Naive B cell (primary cell): ENCODE measurements at places on chromosomes 12 and 14.

- H3K36me3 ChIP-seq = no peaks in the 10 kb centered on the region
- no peak overlapping the region for H3K27ac ChIP-seq
- no peaks in the 10 kb centered on the region for H3K4me1 ChIP-seq
- H3K4me3 ChIP-seq = no peak overlapping the region
- no peaks in the 10 kb centered on the region for H3K27me3 ChIP-seq
These were observed 186.0 kb downstream of the TMTC3 start for GRCh38 chr12:88328090-88328489.

DNA sequence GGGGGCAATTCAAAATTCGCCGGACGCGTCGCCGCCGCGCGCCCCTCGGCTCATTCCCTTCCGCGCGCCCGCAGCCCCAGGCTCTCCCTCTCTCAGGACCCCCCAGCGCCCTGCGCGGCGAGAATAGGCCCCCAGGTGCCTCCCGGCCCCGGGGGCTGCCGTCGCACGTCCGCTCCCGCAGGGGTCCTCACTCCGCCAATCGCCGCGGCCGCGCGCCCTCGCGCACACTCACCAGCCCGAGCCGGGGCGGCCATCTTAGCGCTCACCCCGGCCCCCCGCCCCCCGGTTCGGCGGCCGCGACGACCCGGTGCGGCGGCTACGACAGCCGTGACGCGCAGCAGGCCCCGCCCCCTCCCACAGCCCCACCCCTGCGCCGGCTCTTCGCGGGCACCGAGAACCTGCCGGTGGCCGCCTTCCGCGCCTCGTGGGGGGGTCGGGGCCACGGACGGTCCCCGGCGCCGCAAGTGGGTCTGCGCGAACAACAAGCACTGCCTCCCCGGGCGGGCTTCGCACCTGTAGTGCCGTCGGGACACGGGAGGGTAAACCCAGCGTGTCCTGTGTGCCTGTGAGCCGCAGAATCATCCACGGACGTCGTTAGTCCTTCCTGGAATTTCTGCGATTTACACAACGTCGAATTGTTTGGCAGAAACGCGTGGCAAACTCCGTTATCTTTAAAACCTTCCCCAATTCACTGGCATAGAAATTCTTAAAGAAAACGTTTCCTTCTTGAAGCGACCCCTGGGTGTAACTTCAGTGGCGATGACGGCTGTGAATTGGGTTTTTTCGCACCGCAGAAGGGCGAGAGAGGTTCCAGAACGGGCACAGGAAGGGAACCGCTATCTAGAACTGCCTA is 2.5 kb downstream of the USP44 start:
- peak overlapping the region; percentile 89 for H3K4me3 ChIP-seq
- peak; percentile 71 for DNase-seq
- H3K4me1 ChIP-seq = peaks cover 16% of the 10 kb centered on the region
- no peaks in the 10 kb centered on the region for H3K27me3 ChIP-seq

GRCh38 chr12:105681341-105681740 is 350.9 kb downstream of the C12orf75 start:
- no peak overlapping the region for H3K4me3 ChIP-seq
- H3K27ac ChIP-seq = no peak overlapping the region
- no peaks in the 10 kb centered on the region for H3K27me3 ChIP-seq
- DNase-seq = no peak

GRCh38 chr14:72598306-72598705 is 295.6 kb downstream of the DPF3 start:
- DNase-seq = no peak
- H3K27me3 ChIP-seq = peaks cover 15% of the 10 kb centered on the region
- no peaks in the 10 kb centered on the region for H3K36me3 ChIP-seq
- no peak overlapping the region for H3K4me3 ChIP-seq
- H3K27ac ChIP-seq = peak overlapping the region; percentile 57

DNA sequence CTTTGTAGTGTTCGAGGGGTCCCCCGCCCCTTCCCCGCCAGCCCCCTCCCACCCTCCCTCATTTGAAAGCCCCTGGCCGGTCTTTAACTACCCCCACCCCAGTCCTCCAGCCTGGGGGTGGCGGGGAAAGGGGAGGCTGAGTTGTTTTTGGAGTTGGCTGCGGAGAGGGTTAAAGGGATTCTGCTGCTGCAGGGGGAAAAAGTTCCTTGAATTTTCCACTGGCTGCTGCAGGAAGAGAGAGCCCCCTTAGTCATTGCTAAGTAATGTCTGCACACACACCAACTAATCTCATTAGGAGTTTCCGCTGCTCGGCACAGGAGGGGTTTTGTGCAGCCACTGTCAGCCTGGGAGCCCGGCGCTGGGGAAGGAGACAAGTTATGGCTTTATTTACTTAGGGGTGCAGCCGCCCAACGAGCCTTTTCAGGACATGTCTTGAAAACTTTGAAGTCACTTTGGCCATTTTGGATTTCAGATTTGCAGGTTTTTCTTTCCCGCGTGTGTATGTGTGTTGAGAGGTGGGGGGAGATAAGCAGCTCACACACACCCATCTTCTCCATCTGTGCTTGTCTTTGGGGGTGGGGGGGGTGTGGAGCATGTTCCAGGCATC is 1.8 kb downstream of the ELK3 start:
- DNase-seq = no peak
- H3K4me1 ChIP-seq = peaks cover 72% of the 10 kb centered on the region
- no peaks in the 10 kb centered on the region for H3K27me3 ChIP-seq

GRCh38 chr14:35215110-35215813 is 76.9 kb upstream of the PSMA6 start:
- no peaks in the 10 kb centered on the region for H3K27me3 ChIP-seq
- H3K36me3 ChIP-seq = peaks cover 8% of the 10 kb centered on the region
- peak; percentile 8 for DNase-seq
- H3K4me1 ChIP-seq = no peaks in the 10 kb centered on the region
- no peak overlapping the region for H3K4me3 ChIP-seq

- no peaks in the 10 kb centered on the region for H3K27me3 ChIP-seq
- H3K27ac ChIP-seq = peak overlapping the region; percentile 44
- H3K36me3 ChIP-seq = no peaks in the 10 kb centered on the region
- H3K4me1 ChIP-seq = peaks cover 93% of the 10 kb centered on the region
- peak overlapping the region; percentile 69 for H3K4me3 ChIP-seq
- DNase-seq = no peak
These were observed 9.8 kb downstream of the VPS37B start for GRCh38 chr12:122886161-122886560.

- H3K4me3 ChIP-seq = no peak overlapping the region
- H3K36me3 ChIP-seq = no peaks in the 10 kb centered on the region
- no peaks in the 10 kb centered on the region for H3K4me1 ChIP-seq
- peaks cover 4% of the 10 kb centered on the region for H3K27me3 ChIP-seq
These were observed 12.9 kb downstream of the LRIG3 start for GRCh38 chr12:58907391-58907790.

DNA sequence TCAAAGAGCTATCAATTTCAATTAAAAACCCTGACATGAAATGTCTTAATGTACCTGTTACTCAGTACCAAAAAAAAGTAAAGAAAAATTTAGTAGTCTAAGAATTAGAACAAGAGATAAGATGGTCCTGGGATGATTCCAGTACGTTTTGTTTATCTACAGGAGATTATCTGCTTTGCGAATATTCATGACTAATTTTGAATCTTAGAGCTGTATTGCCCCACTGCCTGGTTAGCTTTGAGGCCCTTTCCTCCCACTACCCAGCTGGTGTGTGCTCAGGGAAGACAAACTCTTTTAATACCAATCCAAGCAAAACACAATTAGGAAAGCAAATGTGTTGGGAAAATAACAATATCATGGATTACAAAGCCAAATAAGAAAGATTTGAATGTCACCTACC is 263.5 kb downstream of the FOXG1 start:
- no peaks in the 10 kb centered on the region for H3K27me3 ChIP-seq
- no peak overlapping the region for H3K4me3 ChIP-seq
- no peaks in the 10 kb centered on the region for H3K4me1 ChIP-seq

- no peak overlapping the region for H3K27ac ChIP-seq
- no peaks in the 10 kb centered on the region for H3K4me1 ChIP-seq
- no peak overlapping the region for H3K4me3 ChIP-seq
- no peak for DNase-seq
- H3K27me3 ChIP-seq = no peaks in the 10 kb centered on the region
These were observed 915.9 kb downstream of the SLC6A15 start for GRCh38 chr12:83996671-83997070.

DNA sequence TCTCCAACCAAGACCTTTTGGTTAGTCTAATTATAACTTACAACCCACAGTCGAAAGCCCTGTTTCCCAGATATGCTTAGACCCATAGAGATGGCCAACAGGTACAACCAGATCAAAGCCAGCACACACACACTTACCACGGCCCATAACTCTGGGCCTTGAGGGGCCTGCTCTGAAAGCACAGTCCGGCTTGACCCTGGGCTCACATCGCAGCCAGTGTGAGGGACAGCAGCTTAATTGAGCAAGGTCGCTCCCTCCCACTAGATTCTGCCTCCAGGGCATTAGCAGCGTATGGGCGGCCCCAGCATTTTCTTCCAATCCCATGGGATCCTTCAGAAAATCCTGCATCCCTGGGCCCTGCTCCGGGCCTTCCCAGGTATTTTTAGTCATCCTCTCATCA is 157.4 kb upstream of the FKBP4 start:
- H3K36me3 ChIP-seq = no peaks in the 10 kb centered on the region
- peaks cover 11% of the 10 kb centered on the region for H3K27me3 ChIP-seq
- no peaks in the 10 kb centered on the region for H3K4me1 ChIP-seq
- DNase-seq = no peak
- no peak overlapping the region for H3K27ac ChIP-seq
- H3K4me3 ChIP-seq = no peak overlapping the region

- no peak for DNase-seq
- H3K27ac ChIP-seq = no peak overlapping the region
- no peak overlapping the region for H3K4me3 ChIP-seq
These were observed 289.1 kb upstream of the TMTC1 start for GRCh38 chr12:30072824-30073223.

- H3K4me1 ChIP-seq = peaks cover 23% of the 10 kb centered on the region
- no peak for DNase-seq
- H3K36me3 ChIP-seq = no peaks in the 10 kb centered on the region
These were observed 1.5 kb upstream of the B3GNT4 start for GRCh38 chr12:122202017-122202416.

DNA sequence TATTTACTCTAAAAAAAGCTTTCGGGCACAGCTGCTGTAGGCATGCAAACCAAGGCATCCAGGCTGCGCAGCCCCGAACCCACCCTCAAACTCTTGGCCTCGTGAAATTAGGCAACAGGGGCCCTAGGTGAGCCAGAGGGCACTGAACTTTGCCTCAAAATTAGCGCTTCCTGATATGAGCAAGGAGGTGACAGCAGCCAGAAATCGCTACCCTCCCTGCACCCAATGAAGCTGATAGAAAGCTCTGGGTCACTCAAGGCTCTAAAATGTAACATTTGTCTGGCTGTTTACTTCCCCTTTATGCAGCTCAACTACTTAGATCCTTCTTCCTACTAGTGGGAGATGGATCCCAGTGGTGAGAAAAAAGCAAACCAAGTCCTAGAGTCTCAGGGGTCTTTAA is 61.8 kb downstream of the PITPNM2 start:
- DNase-seq = peak; percentile 46
- H3K36me3 ChIP-seq = no peaks in the 10 kb centered on the region
- peak overlapping the region; percentile 88 for H3K27ac ChIP-seq
- H3K4me3 ChIP-seq = peak overlapping the region; percentile 71
- H3K27me3 ChIP-seq = no peaks in the 10 kb centered on the region

DNA sequence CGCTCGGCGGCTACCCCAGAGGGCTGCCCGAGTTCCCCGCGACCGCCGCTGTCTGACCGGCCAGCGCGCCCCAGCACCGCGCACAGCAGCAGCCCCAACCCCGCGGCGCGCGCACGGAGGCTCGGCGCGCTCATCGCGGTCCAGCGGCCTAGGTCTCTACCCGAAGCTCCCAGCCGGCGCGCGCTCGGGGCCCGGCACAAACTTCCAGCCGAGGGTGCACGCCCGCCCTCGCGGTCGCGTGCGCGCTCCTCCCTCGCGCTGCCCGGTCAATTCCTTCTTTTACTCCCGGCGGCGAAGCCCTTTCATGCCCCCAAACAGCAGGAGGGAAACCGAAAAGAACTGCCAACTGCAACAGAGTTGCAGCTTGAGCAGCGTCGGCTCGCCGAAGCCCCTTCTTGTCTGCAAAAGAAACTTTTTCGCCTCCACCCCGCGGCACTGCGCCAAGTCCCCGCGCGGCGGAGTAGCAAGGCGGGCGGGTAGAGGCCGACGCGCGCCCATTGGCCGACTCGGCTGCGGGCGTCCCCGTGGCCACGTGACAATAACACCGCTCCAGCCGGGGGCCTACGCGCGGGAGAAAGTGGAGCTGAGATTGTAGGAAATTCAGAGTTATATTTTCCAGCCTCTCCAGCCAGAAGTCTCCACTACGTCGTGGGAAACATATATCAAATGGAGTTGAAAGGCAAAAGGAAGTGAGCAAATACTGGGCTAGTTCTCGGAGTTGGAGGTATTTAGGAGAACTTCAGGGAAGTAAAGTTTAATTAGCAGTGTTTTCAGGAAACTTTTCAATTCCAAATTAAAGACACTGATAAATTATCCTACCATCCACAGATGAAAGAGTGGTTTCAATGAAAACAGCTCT is at the start of gene LRIG3:
TSS of gene LRIG3 (minus strand) at position 403 of the 859 bp plus-strand sequence. CDS start at position 134, 269 bp downstream.
- no peak within 1 kb of the TSS for H3K27ac ChIP-seq
- H3K36me3 ChIP-seq = no peaks in the 10 kb centered on the region
- H3K27me3 ChIP-seq = peaks cover 25% of the 10 kb centered on the region
- H3K4me1 ChIP-seq = peaks cover 9% of the 10 kb centered on the region
- no peak for DNase-seq

- peaks cover 9% of the 10 kb centered on the region for H3K36me3 ChIP-seq
- DNase-seq = no peak
- no peak overlapping the region for H3K4me3 ChIP-seq
- H3K27me3 ChIP-seq = no peaks in the 10 kb centered on the region
- H3K27ac ChIP-seq = no peak overlapping the region
- peaks cover 36% of the 10 kb centered on the region for H3K4me1 ChIP-seq
These were observed 6.0 kb downstream of the EID3 start for GRCh38 chr12:104309446-104309993.

- no peaks in the 10 kb centered on the region for H3K4me1 ChIP-seq
- H3K36me3 ChIP-seq = peaks cover 9% of the 10 kb centered on the region
- no peak overlapping the region for H3K4me3 ChIP-seq
- H3K27ac ChIP-seq = no peak overlapping the region
- DNase-seq = no peak
These were observed 13.2 kb upstream of the DHRS2 start for GRCh38 chr14:23622990-23623389.

- H3K4me1 ChIP-seq = no peaks in the 10 kb centered on the region
- peaks cover 4% of the 10 kb centered on the region for H3K27me3 ChIP-seq
- DNase-seq = no peak
- no peak overlapping the region for H3K27ac ChIP-seq
These were observed 611.7 kb downstream of the SNAPC1 start for GRCh38 chr14:62373944-62374343.

DNA sequence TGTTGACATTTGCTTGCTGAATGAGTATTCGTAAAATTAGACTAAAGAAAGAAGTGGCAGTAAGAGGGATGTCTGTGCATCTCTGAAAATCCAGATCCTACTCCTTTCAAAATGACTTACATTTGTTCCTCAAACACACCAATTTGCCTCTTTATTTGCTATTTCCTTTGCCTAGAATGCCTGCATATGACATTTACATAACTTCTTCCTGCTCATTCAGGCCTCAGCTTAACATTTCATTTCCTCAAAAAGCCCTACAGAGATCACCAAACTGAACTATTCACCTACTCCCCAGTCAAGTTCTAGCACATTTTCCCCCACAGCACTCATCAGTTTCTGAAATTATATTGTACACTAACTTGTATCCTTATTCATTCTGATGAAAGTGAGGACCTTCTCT is 907.2 kb downstream of the LRFN5 start:
- peaks cover 5% of the 10 kb centered on the region for H3K4me1 ChIP-seq
- no peaks in the 10 kb centered on the region for H3K27me3 ChIP-seq
- H3K27ac ChIP-seq = peak overlapping the region; percentile 4
- H3K4me3 ChIP-seq = no peak overlapping the region
- DNase-seq = no peak
- no peaks in the 10 kb centered on the region for H3K36me3 ChIP-seq

- H3K4me1 ChIP-seq = peaks cover 57% of the 10 kb centered on the region
- no peaks in the 10 kb centered on the region for H3K36me3 ChIP-seq
- peak overlapping the region; percentile 87 for H3K4me3 ChIP-seq
- DNase-seq = peak; percentile 81
- no peaks in the 10 kb centered on the region for H3K27me3 ChIP-seq
These were observed 31.1 kb upstream of the INF2 start for GRCh38 chr14:104658325-104658712.
